Spleen (tissue), 13 donors: ENCODE measurements at places on chromosomes 2 and 18. TPM values are rescaled to one million over a fixed set of nuclear protein-coding genes. Genes with fewer than 3 reads are reported as not detected.

The ANKRD62 gene
- polyA plus RNA-seq, result not detected

GRCh38 chr18:10059610-10060468 is 146.0 kb downstream of the VAPA start:
- no peak for DNase-seq

The ARL4C gene
- polyA plus RNA-seq, result 12.2 TPM

GRCh38 chr2:96342085-96342484 is 6.5 kb downstream of the NCAPH start:
- DNase-seq, result no peak

GRCh38 chr2:57516698-57517340 is 529.8 kb upstream of the VRK2 start:
- no peak for DNase-seq

- no peak for DNase-seq
Measured at GRCh38 chr2:140654565-140654964, 1476.3 kb downstream of the LRP1B start.

The COL5A2 gene
- polyA plus RNA-seq, result 3.4 TPM

DNA sequence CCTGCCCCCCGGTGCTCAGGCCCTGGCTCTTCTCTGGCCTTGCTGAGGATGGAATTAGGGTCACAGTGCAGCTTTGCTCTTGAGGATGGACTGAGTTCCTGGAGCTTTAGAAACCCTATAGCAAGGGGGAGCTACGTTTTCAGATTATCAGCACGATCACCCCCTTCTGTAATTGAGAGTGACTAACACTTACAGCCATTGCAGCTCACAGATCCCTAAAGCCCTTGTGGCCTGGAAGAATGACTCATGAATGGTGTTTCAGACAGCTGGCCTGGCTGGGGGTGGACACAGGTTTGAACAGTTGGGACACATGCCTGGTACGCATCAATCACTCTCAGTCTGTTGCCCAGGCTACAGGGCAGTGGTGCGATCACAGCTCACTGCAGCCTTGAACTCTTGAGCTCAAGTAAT is 79.7 kb upstream of the IGFBP5 start:
- no peak for DNase-seq

The RAPGEF4 gene
- polyA plus RNA-seq, result 0.52 TPM

The SLC38A11 gene
- polyA plus RNA-seq, result 16.6 TPM

The EFHD1 gene
- 19.2 TPM for polyA plus RNA-seq

The DNAJC5G gene
- not detected for polyA plus RNA-seq
